Neuronal stem cell (in vitro differentiated cells): ENCODE measurements at places on chromosomes 7 and 10.

GRCh38 chr7:102451371-102452054 lies 13.2 kb downstream of the ALKBH4 start:
- DNase-seq, result no peak

DNA sequence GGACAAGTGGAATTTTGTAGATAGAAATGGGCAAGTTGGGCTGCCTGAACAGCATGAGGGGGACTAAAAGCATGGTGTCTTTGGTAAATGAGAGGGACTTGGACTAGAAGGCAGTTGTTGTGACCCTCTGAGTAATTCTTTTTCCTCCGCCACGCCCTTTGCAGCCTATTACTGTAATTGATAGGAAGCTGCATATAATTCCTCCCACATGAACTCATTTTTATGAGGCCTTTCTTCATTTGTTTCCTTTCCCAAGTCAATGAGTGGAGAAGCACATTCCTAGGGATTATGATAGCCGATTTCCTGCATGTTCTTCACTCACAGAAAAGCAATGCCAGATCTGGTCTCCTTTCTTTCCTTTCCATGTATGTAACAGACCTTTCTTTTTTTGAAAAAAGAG lies 27.7 kb downstream of the ZSCAN25 start:
- no peak for DNase-seq

GRCh38 chr7:106626376-106627164 lies 34.4 kb downstream of the CCDC71L start:
- DNase-seq, result no peak

DNA sequence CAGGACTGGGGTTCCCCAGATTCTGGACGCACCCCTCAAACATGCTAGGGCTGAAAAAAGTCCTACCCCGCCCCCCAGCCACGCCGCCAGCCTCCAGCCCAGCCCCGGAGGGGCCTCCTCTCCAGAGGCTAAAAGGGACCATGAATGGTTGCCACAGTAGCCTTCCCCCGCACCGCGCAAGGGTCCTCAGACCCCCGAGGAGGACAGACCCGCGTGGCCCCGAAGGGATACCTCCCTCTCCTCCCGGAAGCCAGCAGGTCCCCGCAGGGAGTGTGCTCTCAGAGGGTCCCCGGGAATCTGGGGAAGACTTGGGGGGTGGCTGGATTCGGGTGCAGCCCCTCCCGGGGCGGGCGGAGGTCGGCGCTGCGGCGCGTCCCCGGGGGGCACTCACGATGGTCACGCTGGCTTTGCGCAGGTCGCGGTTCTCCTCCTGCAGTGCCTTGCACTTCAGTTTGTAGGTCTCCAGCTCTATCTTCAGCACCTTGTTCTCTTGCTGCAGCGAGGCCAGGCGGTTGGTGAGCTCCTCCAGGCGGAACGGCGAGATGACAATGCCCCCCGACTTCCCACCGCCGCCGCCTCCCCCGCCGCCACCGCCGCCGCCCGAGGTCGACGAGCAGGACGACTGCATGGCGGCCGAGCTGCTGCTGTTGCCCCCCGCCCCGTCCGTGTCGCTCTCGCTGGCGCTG lies 482 bp downstream of the CCDC6 start:
- no peak for DNase-seq

DNA sequence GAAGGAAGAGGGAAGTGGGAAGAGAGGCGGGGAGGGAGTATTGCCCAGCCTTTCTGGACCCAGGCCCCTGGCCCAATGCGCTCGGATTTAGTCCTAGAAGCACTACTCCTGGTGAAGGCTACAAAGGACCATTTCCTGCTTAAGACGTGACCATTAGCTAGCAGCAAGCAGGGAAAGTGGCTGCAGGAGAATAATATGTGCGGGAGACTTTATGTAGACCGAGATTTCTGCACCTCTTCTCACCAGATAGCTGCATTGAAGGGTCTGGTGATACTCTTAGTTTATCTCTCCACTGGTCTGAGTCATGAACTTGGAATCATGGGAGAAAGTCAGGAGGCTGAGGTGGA lies 3.1 kb downstream of the VAX1 start:
- no peak for DNase-seq

DNA sequence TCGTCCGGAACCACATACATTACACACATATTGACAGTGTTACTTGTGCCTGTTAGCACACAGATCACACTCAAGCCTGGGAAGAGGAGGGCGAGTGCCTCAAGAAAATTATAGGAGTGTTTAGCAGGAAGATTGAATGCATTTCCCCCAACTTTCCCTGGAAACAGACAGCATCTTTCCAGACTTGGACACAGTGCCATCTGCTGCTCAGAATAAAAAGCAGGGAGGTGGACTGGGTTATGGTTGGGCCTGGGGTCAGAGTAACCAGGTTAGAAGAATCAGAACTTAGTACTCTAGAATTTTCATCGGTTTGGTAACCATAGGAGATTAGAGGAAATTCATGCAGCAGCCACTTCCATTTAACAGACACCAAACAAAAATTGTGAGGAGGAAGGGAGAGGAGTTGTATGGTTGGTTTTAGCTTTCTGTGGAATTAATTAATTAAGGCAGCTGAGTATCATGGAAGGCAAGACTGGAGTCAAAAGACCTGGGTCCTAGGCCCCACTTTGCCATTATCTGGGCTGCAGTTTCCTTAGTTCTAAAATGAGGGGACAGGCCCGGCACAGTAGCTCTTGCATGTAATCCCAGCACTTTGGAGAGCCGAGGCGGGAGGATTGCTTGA lies 43.4 kb upstream of the OPTN start:
- DNase-seq, result no peak

GRCh38 chr7:21616091-21616490 lies 73.3 kb downstream of the DNAH11 start:
- no peak for DNase-seq

GRCh38 chr7:126426652-126427051 lies 826.1 kb downstream of the GRM8 start:
- DNase-seq, result no peak

- DNase-seq, result no peak
These were observed 423.4 kb downstream of the DNAJB6 start for GRCh38 chr7:157760004-157760730.

- DNase-seq, result no peak
These were observed 298.4 kb downstream of the INHBA start for GRCh38 chr7:41404375-41405074.

DNA sequence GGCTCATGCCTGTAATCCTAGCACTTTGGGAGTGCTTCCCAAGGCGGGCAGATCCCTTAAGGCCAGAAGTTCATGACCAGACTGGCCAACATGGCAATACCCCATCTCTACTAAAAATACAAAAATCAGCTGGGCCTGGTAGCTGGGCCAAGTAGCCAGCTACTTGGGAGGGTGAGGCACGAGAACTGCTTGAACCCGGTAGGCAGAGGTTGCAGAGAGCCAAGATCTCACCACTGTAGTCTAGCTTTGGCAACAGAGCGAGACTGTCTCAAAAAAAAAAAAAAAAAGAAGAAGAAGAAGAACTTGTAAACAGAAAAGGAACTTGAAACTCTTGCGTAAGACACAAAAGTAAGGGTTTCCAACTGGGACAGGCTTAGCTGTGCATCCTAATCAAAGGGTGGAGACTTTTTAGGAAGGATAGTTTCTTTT lies 5.6 kb upstream of the IFIT2 start:
- DNase-seq, result no peak

GRCh38 chr7:4003503-4003902 lies 678.6 kb upstream of the FOXK1 start:
- DNase-seq, result no peak

GRCh38 chr10:80356563-80356988 lies at the start of the genes DYDC1 and DYDC2:
Gene DYDC1 (minus strand): TSS chr10:80356755. CDS start chr10:80352601, 4,154 bp downstream.
Gene DYDC2 (plus strand): TSS chr10:80356781. CDS start chr10:80362444, 5,663 bp downstream.
- peak; percentile 82 for DNase-seq

DNA sequence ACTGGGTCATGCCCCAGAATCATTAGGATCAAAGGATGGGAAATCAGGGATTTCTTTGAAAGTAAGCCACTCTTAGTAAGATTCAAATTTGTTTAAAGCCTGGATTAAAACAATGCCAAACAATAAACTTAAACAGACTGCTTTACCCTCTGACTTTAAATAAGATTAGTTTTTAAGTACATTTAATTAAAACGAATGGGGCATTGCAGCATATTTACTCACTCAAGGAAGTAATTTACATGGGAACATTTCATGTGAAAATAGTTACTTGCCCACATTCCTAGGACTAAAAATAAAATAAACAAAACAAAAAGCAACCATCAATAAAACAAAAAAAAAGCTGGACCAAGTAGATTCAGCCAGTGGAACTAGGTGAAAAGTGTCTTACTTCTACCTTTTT lies 7.8 kb downstream of the ABLIM1 start:
- no peak for DNase-seq

- DNase-seq, result no peak
These were observed 15.5 kb downstream of the ZMIZ1 start for GRCh38 chr10:79084012-79084971.

GRCh38 chr10:26733750-26734568 lies 36.5 kb downstream of the PDSS1 start:
- DNase-seq, result peak; percentile 20

DNA sequence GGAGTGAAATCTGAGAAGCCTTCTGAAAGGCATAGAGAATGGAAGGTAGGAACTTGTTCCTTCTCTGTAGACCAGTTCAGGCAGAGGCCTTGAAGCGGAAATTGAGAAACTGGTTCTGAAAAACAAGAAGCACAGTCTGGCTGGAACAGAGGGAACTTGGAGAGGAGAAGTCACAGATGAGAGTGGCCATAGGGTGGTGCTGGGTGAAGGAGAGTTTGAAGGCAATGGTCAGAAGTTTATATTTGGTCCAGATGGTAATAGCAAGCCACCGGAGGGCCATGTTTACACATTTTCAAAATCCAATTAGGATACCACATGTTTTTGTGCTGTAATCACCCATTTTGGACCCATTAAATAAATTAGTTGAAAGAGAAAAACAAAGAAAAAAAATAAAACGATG lies 692.5 kb downstream of the INHBA start:
- no peak for DNase-seq

DNA sequence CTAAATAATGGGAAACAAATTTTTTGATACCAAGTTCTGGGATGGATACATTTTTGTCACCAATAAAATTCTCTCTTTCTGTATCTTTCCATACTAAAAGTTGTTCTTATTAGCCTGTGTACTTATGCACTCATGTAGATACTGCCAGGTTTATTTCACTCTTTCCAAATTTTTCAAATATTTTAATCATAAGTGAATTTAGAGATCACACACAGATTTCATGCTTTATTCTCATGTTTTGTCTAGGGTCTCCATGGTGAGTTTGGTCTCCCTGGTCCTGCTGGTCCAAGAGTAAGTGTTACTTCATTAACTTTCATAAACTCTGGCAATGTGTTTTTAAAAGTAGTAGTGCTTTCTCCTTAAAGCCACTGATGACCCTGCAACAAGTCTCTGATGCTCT lies 20.3 kb downstream of the COL1A2 start:
- no peak for DNase-seq

GRCh38 chr10:21526860-21527597 lies 1.5 kb upstream of the SKIDA1 start:
- no peak for DNase-seq

DNA sequence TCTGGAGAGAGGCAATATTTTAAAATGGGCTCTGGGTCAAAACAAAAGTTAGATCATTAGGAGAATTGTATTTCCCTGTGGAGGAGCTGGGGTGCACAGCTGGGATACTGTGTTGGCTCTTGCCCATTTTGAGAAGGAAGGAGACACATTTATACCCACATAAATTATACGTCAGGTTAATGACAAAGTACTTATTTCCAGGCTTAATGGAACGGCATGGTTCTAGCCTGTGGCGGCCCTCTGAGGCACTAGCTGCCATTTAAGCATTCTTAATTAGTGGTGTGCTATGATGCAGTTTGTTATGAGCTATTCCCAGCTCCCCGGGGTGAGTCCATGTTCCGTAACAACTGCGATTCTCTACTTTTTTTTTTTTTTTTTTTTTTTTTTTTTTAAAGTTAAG lies 193.5 kb downstream of the SEC23IP start:
- DNase-seq, result no peak

- DNase-seq, result no peak
These were observed 51.3 kb downstream of the PCLO start for GRCh38 chr7:83111391-83111790.

GRCh38 chr7:75945297-75946168 lies 30.6 kb downstream of the POR start:
- no peak for DNase-seq

DNA sequence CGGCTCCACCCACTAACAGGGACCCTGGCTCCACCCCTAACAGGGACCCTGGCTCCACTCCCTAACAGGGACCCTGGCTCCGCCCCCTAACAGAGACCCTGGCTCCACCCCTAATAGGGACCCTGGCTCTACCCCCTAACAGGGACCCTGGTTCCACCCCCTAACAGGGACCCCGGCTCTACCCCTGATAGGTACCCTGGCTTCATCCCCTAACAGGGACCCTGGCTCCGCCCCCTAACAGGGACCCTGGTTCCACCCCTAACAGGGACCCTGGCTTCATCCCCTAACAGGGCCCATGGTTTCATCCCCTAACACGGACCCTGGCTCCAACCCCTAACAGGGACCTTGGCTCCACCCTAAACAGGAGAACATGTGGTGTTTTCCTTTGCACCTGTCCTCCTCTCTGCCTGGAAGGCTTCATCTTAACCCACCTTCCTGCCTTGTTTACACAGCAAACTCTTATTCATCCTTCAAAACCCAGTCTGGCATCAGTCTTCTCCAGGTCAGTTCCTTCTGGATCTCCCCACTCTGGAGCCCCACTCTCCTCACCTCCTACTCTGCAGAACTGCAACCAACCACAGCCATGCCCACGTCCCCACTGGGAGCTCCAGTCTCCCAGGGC lies 58.0 kb downstream of the CHST15 start:
- DNase-seq, result no peak

DNA sequence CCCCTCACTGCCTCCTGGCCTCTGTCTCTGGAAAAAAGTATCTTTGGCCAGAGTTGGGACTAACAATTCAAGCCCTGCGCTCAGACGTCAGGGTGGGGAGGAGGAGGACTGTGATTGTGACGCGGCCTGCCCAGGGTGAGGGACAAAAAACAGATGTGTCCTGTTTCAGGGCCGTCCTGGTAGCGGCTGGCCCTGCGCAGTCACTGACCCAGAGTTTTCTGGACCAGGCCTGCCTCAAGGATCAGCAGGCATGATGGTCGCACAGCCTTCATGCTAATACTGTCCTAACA lies 110.1 kb downstream of the CYTH3 start:
- DNase-seq, result no peak

- DNase-seq, result no peak
These were observed 9.3 kb downstream of the CASP7 start for GRCh38 chr10:113689057-113689456.

- no peak for DNase-seq
These were observed 105.8 kb upstream of the NFE2L3 start for GRCh38 chr7:26046150-26046549.

DNA sequence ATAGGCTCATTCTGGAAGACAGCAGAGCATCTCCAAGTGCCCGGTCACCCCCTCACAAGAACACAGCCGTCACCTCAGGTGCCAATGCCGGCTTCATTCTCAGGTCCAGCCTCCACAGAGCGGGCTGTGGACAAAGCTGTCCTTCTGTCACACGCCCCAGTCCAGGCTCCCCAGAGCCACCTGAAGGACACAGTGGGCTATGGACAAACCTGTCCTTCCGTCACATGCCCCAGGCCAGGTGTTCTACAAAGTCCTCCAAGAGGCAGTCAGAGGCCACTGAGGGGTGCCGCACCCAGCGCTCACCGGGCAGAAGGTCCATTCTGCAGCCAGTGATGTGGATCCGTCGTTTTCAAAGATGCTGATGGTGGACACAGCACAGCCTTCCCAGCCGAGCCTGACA lies 173.2 kb upstream of the PPP2R2D start:
- DNase-seq, result no peak

GRCh38 chr7:135761751-135762488 lies 13.3 kb upstream of the FAM180A start:
- no peak for DNase-seq
